Stimulated activated CD4-positive, alpha-beta T cell treated with anti-CD3 and anti-CD28 coated beads, Interleukin-12 subunit alpha, Interleukin-12 subunit beta, amount 100 ng/mL, for 4 hours (primary cell): ENCODE measurements at places on chromosomes 12 and 14.

DNA sequence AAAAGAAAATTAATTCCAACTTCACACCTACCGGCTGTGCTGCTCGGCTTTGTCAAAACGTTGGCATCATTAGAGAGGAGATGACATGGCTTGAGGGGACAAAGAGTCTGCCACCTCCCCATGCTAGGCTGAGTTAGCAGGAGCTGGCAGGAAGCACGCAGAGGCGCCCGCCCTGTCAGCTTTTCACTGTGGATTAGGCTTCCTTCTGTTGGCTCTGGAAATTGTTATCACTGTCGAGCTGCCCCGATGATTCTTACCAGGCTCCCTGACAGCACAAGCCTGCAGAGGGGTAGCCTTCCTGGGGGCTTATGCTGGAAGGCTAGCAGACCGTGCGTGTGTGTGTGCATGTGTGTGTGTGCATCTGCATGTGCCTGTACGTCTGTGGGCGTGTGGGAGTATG lies 490.9 kb upstream of the TBX3 start:
- no peak for DNase-seq

DNA sequence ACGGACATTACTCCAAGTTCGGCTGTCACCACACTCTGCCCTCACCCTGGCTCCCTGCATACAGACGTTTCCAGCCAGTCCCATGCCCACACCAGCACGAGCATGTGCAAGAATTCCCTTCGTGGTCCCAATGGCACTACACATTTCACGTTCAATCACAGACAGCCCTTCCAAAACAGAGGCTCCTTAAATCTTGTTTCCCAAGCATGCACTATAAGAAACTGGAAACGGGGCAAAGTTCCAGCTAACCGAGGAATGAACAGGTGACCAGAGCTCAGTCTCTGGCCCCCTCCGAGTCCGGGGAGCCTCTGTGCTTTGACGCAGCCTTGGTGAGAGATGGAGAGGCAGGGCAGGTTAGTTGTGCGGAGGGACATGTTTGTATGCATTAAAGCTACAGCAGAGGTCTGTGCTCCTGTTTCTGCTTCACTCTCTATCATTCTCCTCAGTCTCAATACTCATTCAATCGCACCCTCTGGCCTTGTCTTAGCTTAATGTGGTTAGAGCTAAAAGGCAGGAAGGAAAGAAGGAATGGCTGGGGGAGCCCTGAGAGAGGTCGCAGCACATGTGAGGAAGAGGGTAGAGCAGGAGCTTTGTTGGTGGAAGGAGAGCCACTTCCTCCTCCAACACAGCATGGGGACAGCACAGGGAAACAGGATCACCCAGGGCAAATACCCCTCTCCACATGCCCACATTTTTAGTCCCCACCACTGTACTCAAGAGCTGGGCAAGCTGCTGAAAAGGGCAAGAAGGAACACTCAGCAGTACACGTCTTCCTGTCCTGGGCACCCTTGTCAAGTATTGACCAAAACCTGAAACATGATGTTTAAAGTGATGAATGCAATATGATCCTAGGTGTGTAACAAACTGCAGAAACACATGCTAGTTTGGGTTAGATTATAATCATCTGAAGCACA lies 12.2 kb upstream of the SELPLG start:
- no peak for DNase-seq

GRCh38 chr12:122459211-122459610 lies 36.7 kb upstream of the CLIP1 start:
- no peak for DNase-seq

GRCh38 chr14:79201564-79202207 lies 1009.6 kb downstream of the DIO2 start:
- no peak for DNase-seq

- DNase-seq: peak; percentile 96
Measured at GRCh38 chr14:21092273-21093011, 6.0 kb downstream of the ZNF219 start.
